ENCODE measurements at places on chromosomes 5 and 9.

- DNase-seq: no peak
These were observed 141.2 kb downstream of the PRDM9 start for GRCh38 chr5:23648656-23649055.

- no peak for DNase-seq
These were observed 15.5 kb downstream of the SLC44A1 start for GRCh38 chr9:105259731-105260612.

DNA sequence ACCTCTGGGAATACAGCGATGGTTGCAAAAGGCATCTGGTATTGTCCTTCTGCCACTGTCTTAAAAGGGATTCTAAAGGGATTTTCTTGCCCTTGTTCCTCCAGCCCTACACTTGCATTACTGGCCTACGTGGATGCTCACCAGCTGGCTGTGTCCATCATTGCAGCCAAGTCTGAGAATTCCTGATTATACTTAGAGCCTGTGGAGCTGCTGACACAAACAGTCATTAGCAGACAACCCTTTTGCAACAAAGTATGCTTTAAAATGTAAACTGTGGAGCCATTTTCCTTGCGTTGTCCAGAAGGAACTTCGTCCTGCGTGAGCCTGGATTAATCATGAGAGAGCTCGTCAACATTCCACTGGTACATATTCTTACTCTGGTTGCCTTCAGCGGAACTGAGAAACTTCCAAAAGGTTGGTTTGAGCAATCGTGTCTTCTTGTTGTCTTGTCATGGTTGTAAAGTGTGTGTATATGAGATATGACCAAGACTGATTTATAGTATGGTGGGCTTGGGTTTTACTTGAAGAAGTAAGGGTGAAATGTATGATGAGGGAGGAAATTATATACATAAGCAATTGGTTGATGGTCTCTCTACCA, at the start of gene MUSK:
TSS of gene MUSK (plus strand) at position 222 of the 598 bp plus-strand sequence. CDS start at position 336, 114 bp downstream.
- DNase-seq: no peak

DNA sequence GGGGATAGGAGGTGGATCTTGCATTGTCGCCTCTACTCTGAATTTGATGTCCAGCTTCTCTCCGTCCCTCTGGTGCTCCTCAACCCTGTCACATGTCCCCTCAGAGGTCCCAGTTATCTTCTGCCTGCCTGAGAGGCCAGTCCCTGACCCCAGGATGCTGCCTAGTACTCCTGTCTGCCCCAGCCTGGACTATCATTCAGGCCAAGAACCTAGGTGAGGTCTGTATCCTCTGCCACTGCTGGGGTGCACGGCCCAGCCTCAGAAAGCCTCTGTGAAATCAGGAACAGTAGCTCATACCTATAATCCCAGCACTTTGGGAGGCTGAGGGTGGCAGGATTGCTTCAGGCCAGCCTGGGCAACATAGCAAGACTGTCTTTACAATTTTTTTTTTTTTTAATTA, 8.6 kb downstream of the SPINK4 start:
- no peak for DNase-seq

GRCh38 chr9:7369384-7369821, 430.2 kb downstream of the DMAC1 start:
- DNase-seq: no peak

GRCh38 chr9:1637401-1637800, 377.7 kb upstream of the SMARCA2 start:
- DNase-seq: no peak

DNA sequence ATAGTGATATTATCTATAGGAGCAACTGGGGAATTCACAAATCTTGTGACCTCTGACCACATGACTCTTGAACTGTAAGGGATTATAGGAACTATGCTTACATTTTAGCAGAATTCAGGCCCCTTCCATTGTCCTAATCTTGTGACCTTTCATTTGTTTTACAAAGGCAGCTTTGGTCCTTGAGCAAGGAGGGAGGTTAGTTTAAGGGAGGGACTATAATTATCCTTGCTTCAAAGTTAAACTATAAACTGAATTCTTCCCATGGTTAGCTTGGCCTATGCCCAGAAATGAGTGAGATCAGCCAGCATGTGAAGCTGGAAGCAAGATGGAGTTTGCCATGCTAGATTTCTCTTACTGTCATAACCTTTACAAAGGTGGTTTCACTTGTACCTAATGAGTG, 51.2 kb downstream of the TARS1 start:
- no peak for DNase-seq

DNA sequence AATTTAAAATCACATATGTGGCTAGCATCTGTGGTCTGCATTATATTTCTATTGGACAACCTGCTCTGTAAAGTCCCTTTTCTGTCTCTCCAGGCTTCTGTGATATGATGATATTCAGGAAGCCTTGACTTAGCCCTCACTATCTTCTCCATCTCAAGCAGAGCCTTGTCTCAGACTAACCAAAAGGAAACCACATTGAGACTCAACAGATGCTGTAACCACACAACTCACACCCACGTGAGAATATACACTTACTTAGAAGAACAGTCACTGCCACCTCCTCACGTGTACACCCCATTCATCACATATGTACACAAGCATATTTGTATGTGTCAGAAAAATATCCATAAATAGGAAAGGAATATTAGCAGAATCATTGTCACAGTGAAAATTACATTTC, 33.6 kb downstream of the HTR4 start:
- no peak for DNase-seq

DNA sequence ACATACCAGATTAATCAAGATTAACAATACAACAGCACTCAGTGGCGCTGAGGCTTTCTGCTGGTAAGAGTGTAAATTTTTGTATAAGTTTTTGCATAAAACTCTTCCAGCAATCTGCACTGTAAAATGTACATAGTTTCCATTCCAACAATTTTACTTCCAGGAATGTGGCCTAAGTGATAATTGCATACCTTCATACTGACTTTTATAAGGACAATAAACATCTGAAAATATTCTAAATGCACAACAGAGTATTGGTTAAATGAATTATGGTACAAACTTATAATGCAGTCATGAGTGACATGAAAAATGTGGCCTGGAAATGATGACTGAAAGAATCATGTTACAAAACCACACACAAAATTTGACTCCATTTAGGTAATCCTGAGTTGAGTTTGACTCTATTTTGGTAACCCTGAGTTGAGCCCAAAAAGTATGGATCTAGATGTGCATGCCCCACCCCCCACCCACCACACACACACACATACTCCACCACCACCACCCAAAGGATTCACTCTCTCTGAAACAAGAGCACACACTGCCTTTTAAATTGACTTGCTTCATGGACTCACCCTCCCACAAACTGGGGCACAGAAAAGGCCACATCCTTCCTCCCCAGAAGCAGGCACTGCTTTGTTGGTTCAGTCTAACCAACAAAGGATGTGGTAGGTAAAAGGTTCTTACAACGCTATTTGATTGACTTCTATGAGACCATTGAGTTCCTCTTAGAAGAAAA, 137.6 kb downstream of the SUSD1 start:
- DNase-seq: peak; percentile 38

- no peak for DNase-seq
These were observed 13.9 kb upstream of the ENHO start for GRCh38 chr9:34536685-34537084.

- no peak for DNase-seq
These were observed 94.1 kb upstream of the TRIM32 start for GRCh38 chr9:116592970-116593369.

GRCh38 chr9:121823451-121824169, 172.2 kb downstream of the DAB2IP start:
- no peak for DNase-seq

- no peak for DNase-seq
These were observed 538.1 kb upstream of the MEF2C start for GRCh38 chr5:89421035-89421434.

DNA sequence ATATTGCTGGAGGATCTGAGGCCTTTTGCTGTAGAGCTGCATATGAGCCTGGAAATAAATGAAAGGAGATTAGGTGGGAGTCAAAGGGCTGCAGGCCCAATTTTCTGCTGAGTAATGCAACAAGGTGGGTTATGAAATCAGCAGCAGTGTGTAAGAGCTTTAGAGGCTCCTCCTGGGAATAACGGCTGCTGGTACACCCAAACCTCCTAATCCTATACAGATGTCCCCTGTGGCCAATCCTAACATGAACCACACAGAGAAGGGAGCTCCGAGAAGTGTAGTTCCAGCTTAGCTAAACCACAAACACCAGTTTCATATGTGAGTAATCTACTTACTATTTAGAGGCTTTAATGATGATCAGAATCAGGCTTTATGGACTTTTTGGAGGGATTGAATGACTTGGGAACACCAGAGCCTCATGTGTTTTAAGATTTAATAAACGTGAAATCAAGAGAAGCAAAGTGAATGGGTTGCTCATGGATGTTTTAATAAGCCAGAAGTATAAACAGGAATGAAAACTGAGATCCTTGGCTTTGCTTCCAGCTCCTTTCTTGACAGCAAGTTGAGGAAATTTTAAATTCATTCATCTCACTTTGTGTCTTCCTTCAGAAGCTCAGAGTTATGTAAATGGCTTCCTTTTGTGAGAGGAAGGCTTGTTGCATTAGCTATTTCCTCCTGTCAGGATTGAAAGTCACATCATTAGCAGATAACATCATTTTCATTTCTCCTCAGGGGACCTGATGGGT, 437.5 kb downstream of the TMEM232 start:
- DNase-seq: no peak

DNA sequence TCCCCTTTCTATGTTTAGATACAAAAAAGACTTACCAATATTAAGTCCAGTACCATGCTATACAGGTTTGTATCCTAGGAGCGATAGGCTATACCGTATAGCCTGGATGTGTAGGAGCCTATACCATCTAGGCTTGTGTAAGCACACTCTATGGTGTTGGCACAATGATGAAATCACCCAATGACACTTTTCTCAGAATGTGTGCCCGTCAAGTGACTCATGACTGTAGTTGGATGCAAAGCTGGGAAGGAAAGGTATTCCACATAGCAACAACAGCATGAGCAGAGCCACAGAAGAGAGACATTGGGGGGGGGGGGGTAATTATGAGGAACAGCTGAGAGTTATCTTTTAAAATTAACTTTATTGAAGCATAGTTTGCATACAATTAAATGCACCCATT, 63.2 kb downstream of the TTLL11 start:
- DNase-seq: no peak

- no peak for DNase-seq
These were observed 22.9 kb upstream of the MSH3 start for GRCh38 chr5:80631278-80632259.

DNA sequence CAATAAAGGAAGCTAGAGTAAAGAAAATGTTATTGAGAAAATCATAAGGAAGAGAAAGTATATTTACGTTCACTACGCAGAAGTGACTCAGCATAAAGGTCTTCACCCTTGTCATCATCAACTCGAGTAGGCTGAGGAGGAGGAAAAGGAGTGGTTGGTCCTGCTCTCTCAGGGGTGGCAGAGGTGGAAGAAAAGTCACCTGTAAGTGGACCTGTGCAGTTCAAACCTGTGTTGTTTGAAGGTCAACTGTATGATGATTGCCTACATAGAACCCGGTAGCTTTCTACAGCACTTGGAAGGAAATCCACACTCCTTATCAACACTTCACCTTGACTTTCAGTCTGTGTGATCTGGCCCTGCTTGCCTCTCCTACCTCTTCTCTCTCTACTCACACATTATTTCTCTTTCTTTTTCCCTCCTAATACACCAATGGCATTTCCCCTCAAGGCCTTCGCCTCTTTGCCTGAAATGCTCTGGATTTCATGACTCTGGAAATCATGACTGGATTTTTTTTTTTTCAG, 109.3 kb upstream of the CPEB4 start:
- no peak for DNase-seq

GRCh38 chr5:108193021-108193795, 188.7 kb downstream of the FBXL17 start:
- no peak for DNase-seq

DNA sequence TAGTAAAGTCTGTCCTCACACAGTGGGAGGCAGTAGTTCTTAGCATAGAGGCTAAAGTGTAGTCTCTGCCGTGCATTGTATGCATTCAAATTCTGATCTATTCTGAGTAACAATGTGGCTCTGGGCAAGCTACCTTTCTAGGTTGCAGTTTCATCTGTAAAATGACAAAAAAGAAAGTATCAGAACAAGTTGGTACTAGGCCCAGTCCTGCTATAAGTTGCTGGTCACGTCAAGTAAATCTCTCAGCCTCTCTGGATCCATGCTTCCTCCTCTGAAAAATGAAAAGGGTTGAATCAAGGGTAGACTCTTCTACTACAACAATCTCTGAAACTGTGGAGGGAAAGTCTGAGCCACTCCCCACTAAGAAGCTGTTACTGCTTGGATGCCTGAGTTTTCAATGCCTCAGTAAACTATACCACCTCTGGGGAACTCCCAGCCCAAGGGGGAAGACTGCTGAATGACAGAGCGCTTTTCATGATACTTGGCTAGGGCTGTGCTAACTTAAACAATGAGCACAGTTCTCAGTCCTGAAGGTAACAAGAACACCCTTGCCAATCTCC, 34.5 kb upstream of the SPARC start:
- DNase-seq: no peak

DNA sequence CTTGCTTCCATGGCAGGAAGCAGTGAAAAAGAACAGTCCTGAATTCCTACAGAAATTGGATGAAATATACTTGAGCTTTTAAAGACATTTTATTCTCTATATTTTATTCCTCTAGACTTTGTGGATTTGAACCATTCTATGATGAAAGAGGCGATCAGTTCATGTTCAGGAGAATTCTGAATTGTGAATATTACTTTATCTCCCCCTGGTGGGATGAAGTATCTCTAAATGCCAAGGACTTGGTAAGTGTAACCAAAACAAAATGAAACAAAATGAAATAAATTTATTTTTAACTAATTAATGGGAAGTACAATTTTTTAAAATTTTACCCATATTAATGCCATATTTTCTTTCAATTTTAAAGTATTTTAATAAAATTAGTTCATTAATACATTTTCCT, 34.1 kb downstream of the STARD4 start:
- DNase-seq: no peak

GRCh38 chr9:130501639-130502038, 56.9 kb downstream of the ASS1 start:
- DNase-seq: no peak

DNA sequence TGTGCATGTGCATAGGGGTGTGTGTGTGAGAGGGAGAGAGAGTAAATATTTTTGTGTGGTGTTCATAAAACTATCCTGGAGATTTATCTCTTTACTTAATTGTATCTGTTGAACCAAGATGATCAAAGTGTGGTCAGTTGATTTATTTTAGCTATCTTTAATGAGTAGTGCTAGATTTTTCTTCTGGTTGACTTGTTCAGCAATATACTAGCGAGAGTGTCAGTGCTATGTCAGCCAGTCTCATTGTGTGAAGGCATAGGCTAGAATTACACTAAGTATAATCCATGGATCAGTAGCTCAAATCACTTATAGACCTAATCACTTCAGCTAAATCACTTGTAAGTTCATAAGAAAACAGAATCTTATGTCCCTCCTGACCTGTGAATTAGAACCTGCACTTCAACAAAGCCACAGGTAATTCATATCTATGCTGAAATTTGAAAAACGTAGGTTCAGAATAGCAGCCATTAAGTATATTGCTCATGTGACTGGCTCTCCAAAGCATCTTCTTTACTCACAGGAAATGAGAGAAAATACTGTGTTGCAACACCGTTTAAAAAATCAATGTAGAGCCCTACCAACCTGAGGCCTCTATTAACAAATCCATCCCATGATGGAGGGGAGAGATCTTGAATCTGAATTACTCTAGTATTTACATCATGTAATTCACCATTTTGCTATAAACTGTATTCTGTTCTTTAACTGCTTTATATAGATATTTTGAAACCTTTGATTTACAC, 203.1 kb upstream of the ACTBL2 start:
- no peak for DNase-seq

Measured in activated CD4-positive, CD25-positive, alpha-beta regulatory T cell (primary cell).